Left lung (tissue), 14 donors: ENCODE measurements at places on chromosomes 1 and 21. TPM values are rescaled to one million over a fixed set of nuclear protein-coding genes. Genes with fewer than 3 reads are reported as not detected.

DNA sequence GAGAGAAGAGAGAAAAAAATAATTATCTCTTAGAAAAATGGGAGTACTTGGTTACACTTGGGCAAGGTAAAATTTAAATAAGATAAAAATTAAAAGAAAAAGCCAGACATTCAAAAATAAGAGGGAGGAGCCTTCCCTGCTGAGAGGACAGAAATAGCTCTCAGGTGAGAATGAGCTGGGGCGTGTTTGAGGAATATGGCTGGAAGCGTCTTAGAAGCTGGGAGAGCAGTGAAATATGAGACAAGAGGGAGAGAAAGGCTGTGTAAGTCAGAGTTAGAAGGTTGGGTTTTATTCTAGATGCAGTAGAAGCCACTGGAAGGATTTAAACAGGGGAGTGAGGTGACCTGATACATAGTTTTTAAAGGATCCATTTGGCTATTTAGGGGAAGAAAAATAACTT is 154.2 kb upstream of the L1TD1 start:
- no peaks in the 10 kb centered on the region for H3K36me3 ChIP-seq
- H3K4me1 ChIP-seq, result no peaks in the 10 kb centered on the region
- no peak for DNase-seq
- no peak overlapping the region for H3K27ac ChIP-seq

Gene OR2T11
- not detected for polyA plus RNA-seq

DNA sequence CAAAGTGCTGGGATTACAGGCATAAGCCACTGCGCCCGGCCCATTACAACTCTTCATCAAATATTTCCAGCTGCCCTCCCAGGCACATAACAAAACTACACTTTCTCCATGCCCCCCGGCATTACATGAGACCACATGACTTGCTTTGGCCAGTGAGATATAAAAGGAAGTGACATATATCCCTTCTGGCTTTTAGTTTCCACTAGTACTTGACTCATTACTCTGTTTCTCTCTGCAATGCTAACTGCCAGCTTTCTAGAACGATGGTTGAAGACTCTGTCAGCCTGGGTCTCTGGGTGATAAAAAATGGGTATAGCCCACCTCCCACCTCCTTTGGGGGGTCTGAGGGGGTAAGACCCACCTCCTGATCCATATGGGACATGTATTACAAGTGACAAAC is 24.2 kb downstream of the ABL2 start:
- no peak for DNase-seq
- H3K27me3 ChIP-seq, result no peaks in the 10 kb centered on the region
- H3K4me3 ChIP-seq, result no peak overlapping the region
- H3K36me3 ChIP-seq, result no peaks in the 10 kb centered on the region
- no peak overlapping the region for H3K27ac ChIP-seq

Gene L1TD1
- 6.6 TPM for polyA plus RNA-seq

DNA sequence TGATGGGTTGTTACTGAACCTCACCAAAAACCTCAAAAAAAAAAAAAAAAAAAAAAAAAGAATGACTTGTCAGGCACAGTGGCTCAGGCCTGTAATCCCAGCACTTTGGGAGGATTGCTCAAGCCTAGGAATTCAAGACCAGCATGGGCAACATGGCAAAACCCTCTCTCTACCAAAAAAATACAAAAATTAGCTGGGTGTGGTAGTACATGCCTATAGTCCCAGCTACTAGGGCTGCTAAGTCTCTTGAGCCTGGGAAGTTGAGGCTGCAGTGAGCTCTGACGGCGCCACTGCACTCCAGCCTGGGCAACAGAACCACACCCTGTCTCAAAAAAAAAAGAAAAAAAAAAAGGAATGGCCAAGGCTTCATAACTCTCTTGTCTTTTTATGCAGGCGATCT is 11.1 kb downstream of the CHAF1B start:
- H3K27me3 ChIP-seq, result no peaks in the 10 kb centered on the region
- no peak overlapping the region for H3K4me3 ChIP-seq
- no peak overlapping the region for H3K27ac ChIP-seq
- no peaks in the 10 kb centered on the region for H3K4me1 ChIP-seq
- DNase-seq, result no peak

Gene KCNAB2
- polyA plus RNA-seq, result 6.1 TPM

DNA sequence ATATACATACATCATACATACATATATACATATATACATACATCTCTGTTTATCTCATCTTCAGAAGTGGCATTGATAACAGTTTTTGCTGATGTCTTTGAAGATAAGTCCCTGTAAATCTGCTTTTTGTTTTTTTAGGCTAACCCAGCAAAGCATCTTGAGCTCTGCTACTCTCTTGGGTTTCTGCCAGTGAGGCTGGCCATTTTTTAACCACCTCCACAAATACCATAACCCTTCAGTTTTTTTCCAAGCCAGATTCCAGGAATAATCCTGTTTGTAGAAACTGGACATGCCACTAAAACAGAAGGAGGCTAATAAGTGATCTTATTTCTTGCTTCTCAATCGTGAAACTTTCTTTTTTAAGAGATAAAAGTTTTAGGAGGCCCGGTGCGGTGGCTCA is 21.6 kb downstream of the SDHC start:
- peaks cover 78% of the 10 kb centered on the region for H3K36me3 ChIP-seq
- no peak overlapping the region for H3K27ac ChIP-seq
- H3K4me3 ChIP-seq, result no peak overlapping the region
- no peaks in the 10 kb centered on the region for H3K27me3 ChIP-seq
- no peak for DNase-seq

DNA sequence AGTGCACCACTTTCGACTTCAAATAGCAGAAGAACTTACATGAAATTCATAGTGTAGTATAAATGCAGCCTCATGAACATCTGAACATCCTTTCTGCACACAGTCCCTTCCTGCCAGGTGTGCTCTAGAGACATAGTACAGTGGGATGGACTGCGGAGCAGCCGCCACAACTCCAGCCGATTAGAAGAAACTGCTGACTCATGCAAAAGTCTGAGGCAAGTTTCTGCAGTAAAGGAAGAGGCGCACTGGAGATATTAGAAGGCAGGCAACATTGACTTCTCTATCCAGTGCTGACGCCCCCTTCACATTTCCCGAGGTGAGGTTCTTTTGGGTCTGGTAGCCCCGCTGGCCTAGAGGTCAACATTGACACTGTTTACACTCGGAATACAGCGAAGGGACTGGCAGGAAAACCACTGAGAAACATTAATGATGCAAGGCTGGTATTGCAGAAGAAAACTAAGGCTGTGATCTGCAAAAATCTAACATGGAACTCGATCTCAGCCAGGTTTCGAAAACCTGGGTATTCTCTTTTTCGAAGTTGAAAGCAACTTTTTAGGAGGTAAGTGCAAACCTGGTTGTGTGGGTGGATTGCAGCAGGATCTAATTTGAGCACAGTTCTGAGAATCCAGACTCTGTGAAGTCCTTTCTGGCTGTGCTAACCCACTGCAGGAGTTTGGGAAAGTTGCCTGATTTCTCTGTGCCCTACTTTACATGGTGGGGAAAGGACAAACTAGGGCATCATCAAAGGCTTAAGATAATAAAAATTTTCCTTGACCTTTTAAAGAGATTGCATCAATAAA is 90.7 kb downstream of the CDC7 start:
- H3K27ac ChIP-seq, result no peak overlapping the region
- no peaks in the 10 kb centered on the region for H3K4me1 ChIP-seq
- DNase-seq, result no peak

DNA sequence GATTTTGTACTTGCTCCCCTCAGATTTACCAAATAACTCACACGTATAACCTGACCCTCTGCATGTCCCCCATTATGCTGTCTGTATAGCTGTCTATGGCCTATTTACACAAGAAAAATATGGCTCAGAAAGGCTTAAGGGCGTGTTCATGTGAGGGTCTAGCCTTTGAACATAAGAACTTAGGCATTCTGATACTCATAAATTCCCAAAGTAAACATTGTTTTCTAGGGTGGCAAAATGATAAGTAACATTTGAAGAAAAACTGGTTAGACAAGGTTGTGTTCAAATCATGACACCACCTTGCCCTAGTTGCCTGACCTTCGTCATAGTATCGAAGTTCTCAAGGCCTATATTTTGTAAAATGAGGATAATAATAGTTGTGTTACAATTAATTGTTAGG is 394.6 kb downstream of the LRRIQ3 start:
- no peaks in the 10 kb centered on the region for H3K36me3 ChIP-seq
- no peaks in the 10 kb centered on the region for H3K4me1 ChIP-seq
- no peaks in the 10 kb centered on the region for H3K27me3 ChIP-seq
- H3K27ac ChIP-seq, result no peak overlapping the region
- no peak for DNase-seq

DNA sequence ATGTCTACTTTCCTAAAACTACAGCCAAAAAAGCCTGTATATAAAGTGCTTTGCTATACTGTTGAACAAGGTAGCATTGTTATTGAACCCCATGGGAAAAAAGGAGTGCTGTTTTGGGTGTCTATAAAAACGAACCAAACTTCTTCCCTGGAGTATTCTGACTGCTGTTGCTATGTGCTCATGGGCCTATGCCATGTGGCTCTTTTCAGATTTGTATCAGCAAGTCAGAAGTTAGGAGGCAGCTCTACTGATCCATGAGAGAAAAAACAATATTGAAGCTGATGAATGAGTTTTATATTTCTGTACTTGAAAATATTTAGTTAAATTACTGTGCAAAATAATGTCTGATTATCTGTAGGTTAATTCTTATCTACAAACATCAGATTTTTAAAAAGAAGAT is 66.5 kb downstream of the ADGRL2 start:
- H3K27me3 ChIP-seq, result no peaks in the 10 kb centered on the region
- H3K4me3 ChIP-seq, result no peak overlapping the region
- no peak for DNase-seq
- no peaks in the 10 kb centered on the region for H3K4me1 ChIP-seq

- H3K27ac ChIP-seq, result peak overlapping the region; percentile 28
- no peaks in the 10 kb centered on the region for H3K27me3 ChIP-seq
- no peak for DNase-seq
- H3K4me3 ChIP-seq, result no peak overlapping the region
- peaks cover 9% of the 10 kb centered on the region for H3K4me1 ChIP-seq
Measured at GRCh38 chr1:167905182-167905581, 8.8 kb downstream of the ADCY10 start.

Gene KDF1
- polyA plus RNA-seq, result 8.0 TPM

Gene UMODL1
- 0.14 TPM for polyA plus RNA-seq

DNA sequence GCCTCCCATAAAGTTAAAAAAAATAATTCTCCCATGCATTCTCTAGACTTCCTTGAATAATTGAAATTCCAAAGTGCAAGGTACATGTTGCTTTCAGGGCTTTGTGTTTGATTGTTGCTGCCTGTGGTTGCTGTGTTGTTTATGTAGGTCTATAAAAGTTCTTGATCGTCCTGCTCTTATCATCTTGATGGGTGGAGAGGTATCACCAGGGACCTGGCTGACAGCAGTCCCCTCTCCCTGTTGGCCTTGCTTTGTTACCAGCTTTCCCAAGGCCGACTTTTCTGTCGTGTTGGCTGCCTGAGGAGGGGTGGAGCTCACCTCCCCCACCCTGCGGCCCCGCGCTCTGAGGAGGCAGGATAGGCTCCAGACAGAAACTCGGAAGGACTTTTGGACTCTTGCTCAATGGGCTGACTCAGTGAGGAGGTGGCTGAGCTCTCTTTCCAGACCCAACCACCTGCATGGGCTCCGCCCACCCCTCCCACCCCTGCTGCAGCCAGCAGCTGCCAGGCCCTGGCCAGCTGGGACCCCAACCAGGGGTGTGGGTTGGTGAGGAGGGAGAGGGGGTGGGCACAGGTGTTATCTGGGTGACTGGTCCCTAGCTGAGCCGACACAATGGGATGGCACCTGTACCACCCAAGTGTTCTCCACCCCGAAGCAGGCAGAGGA is 2.0 kb downstream of the INAVA start:
- H3K27me3 ChIP-seq, result no peaks in the 10 kb centered on the region
- DNase-seq, result peak; percentile 61
- H3K4me3 ChIP-seq, result peak overlapping the region; percentile 32

GRCh38 chr1:118914379-118915161 is 73.6 kb downstream of the TBX15 start:
- H3K4me3 ChIP-seq, result no peak overlapping the region
- no peaks in the 10 kb centered on the region for H3K27me3 ChIP-seq
- DNase-seq, result no peak
- H3K4me1 ChIP-seq, result no peaks in the 10 kb centered on the region

Gene TCHH
- 0.11 TPM for polyA plus RNA-seq

Gene CLCA1
- not detected for polyA plus RNA-seq

DNA sequence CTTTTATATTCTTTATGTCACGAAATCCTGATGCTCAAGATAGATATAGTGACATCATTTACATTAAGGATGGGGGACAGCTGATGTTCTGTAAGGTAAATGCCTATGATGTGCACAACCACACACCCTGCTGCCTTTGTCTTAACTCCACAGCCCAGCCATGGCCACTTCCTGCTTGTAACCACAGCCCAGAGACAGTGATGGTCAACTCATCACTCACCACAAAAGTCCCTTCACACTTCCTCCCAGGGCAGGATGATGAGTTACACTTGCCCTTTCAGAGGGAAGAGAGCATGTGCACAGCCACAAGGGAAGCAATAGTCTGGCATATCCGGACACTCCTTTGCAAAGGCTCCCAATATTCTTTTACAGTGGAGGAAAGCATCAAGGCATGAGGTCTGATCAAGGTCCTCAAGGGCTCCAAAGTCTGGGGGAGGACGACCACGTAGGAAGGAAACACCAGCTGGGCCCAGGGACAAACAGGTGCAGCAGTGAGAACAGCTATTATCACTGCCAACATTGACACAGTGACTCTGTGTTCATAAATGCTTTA is 53.8 kb downstream of the PLPP3 start:
- H3K27me3 ChIP-seq, result no peaks in the 10 kb centered on the region
- H3K4me1 ChIP-seq, result peaks cover 82% of the 10 kb centered on the region
- H3K36me3 ChIP-seq, result peaks cover 39% of the 10 kb centered on the region
- DNase-seq, result no peak
- H3K4me3 ChIP-seq, result no peak overlapping the region

DNA sequence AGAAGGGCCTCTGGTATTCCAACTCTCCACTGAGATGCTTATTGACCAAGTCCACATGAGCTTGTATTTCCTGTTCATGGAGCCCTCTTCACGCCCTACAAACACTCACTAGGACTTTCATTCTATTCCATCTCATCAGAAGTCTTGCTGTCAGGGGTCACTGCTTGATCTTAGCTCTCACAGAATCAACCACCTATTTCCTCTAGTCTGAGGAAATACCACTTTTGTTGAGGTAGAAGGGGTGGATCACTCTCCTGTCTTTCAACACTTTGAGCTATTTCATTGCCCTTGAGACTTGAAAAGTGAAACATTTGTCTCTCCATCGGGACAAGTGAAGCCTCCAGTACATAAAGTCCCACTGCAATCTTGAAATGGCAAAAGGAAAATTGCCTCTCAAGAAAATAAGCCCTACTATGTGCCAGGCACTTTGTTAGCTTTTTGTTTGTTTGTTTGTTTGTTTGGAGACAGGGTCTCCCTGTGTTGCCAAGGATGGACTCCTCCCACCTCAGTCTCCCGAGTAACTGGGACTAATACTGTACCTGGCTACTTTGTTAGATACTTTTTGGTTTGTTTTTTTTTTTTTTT is 19.8 kb upstream of the FAM110D start:
- no peak for DNase-seq
- no peak overlapping the region for H3K27ac ChIP-seq
- H3K4me1 ChIP-seq, result no peaks in the 10 kb centered on the region
- no peak overlapping the region for H3K4me3 ChIP-seq
- no peaks in the 10 kb centered on the region for H3K27me3 ChIP-seq

DNA sequence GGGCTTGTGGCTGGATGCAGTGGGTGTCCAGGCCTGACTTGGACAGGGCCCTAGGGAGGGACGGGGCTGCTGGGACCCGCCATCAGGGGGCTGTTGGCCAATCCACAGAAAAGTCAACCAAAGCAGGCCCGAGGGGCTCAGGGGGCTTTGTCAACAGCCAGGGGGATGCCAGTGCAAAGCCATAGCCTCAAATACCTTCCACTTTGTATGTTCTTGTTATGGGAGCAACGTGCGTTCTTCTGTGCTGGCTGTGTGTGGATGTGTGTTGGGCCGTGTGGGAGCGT is 35.4 kb upstream of the ARF1 start:
- no peaks in the 10 kb centered on the region for H3K27me3 ChIP-seq
- no peak overlapping the region for H3K27ac ChIP-seq
- no peaks in the 10 kb centered on the region for H3K36me3 ChIP-seq
- H3K4me1 ChIP-seq, result no peaks in the 10 kb centered on the region
- no peak for DNase-seq
